ENCODE measurements at places on chromosomes 11 and 22. TPM values are rescaled to one million over a fixed set of nuclear protein-coding genes. Genes with fewer than 3 reads are reported as not detected.

DNA sequence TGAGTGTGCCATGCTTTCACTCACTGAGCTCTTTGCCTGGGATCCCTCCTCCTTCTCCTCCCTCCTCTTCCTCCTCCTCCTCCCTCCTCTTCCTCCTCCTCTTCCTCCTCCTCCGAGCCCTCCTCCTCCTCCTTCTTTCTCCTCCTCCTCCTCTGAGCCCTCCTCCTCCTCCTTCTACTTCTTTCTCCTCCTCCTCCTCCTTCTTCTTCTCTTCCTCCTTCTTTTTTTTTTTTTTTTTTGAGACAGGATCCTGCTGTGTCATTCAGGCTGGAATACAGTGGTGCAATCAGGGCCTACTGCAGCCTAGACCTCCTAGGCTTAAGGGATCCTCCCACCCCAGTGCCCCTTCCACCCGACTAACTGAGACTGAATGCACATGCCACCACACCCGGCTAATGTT lies 62.3 kb downstream of the DEUP1 start:
- no peaks in the 10 kb centered on the region for H3K36me3 ChIP-seq
- H3K4me1 ChIP-seq: no peaks in the 10 kb centered on the region
- no peak overlapping the region for H3K4me3 ChIP-seq
- no peak for DNase-seq

GRCh38 chr11:134583397-134583990 lies 171.5 kb upstream of the B3GAT1 start:
- no peaks in the 10 kb centered on the region for H3K4me1 ChIP-seq
- no peaks in the 10 kb centered on the region for H3K36me3 ChIP-seq
- no peak overlapping the region for H3K27ac ChIP-seq
- H3K4me3 ChIP-seq: no peak overlapping the region
- DNase-seq: no peak
- peaks cover 22% of the 10 kb centered on the region for H3K27me3 ChIP-seq

- peaks cover 4% of the 10 kb centered on the region for H3K27me3 ChIP-seq
- H3K36me3 ChIP-seq: no peaks in the 10 kb centered on the region
- H3K4me1 ChIP-seq: no peaks in the 10 kb centered on the region
- no peak overlapping the region for H3K4me3 ChIP-seq
- H3K27ac ChIP-seq: no peak overlapping the region
- no peak for DNase-seq
Observed at GRCh38 chr22:27183474-27183873, 526.1 kb downstream of the MIAT start.

GRCh38 chr22:21834869-21835268 lies 32.6 kb downstream of the MAPK1 start:
- no peak for DNase-seq
- H3K36me3 ChIP-seq: no peaks in the 10 kb centered on the region
- no peak overlapping the region for H3K27ac ChIP-seq
- H3K4me3 ChIP-seq: no peak overlapping the region
- H3K27me3 ChIP-seq: no peaks in the 10 kb centered on the region
- peaks cover 21% of the 10 kb centered on the region for H3K4me1 ChIP-seq

DNA sequence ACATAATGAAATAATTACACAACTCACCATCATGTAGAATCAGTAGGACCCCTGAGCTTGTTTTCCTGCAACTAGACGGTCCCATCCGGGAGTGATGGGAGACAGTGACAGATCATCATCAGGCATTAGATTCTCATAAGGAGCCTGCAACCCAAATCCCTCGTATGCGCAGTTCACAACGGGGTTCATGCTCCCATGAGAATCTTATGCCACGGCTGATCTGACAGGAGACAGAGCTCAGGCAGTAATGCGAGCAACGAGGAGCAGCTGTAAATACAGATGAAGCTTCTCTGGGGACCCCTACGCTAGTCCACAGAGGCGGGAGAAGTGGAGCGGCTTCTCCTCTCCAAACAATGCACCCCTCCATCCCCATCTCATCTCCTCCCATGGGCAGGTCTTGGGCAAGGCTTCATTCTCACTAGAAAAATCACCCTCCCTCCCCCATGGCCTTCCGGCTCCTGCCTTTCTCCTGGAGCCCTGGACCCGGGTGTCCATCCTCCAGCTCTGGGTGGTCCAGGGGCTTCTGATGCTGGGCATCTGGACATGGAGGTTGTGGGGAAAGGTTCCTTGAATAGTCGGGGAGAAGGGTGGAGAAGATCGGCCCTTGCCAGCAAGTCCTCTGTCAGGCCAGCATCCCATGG lies 16.2 kb upstream of the RAC2 start:
- H3K36me3 ChIP-seq: no peaks in the 10 kb centered on the region
- peaks cover 62% of the 10 kb centered on the region for H3K27me3 ChIP-seq
- no peak overlapping the region for H3K27ac ChIP-seq
- no peak overlapping the region for H3K4me3 ChIP-seq
- DNase-seq: no peak

GRCh38 chr22:38294193-38294592 lies 21.4 kb upstream of the TMEM184B start:
- H3K27ac ChIP-seq: no peak overlapping the region
- no peaks in the 10 kb centered on the region for H3K36me3 ChIP-seq
- no peaks in the 10 kb centered on the region for H3K27me3 ChIP-seq
- H3K4me1 ChIP-seq: no peaks in the 10 kb centered on the region
- no peak for DNase-seq

DNA sequence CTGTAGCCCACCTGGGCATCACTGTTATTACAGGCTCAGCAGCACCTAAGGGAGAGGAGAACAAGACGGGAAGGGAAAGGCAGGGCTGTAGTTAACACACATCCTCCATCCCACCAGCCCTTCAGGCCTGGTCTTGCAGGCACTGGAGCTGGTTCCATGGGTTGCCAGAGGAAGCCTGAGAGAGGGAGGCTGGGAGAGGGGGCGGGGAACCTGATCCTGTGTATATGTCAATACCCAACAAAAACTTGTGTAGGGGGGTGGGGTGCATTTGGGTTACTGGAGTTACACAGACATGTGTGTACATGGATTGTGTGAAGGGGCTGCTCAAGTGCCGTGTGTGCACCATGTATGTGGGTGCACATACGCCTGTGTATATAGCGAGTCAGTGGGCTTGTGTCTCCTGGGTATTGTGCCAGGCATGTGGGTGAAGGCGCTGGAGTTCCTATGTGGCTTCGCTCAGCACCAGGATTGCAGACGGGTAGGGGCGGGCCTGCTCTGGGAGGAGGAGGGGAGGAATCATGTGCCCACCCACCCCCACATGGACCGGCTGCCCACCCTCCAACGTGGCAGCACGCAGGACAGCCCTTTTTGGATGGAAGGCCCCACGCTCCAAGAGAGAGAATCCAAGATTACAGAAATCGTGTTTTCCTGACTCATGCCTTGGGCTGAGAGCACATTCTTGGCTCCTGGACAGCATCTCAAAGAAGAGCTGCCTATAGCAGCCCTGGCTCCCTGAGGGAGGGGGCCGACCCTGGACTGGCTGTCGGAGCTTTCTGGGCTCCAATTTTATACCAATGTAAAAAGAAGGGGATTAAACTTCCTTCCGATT lies 4.2 kb upstream of the SERPINH1 start:
- DNase-seq: peak; percentile 41
- no peaks in the 10 kb centered on the region for H3K36me3 ChIP-seq
- H3K27me3 ChIP-seq: no peaks in the 10 kb centered on the region
- H3K4me3 ChIP-seq: no peak overlapping the region
- peaks cover 33% of the 10 kb centered on the region for H3K4me1 ChIP-seq
- peak overlapping the region; percentile 98 for H3K27ac ChIP-seq

DNA sequence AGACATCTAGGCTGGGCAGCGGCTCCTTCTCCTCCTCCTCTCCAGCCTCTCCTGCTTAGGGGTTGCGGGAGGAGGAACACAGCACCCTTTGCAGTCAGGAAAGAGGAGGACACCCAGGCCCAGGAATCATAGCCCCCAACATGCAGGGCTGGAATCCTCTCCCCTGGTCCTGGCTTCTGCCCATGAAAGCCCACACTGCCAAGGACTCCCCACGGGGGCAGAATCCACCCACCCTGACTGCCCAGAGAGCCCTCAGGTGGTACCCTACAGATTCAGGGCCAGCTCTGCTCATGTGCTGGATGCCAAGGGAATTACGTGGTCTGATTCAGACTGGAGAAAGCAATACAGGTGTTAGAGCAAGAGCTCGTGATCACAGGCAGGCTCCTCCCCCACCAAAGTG lies 4.5 kb downstream of the ESS2 start:
- no peak overlapping the region for H3K4me3 ChIP-seq
- no peaks in the 10 kb centered on the region for H3K36me3 ChIP-seq
- no peaks in the 10 kb centered on the region for H3K27me3 ChIP-seq
- no peak for DNase-seq

DNA sequence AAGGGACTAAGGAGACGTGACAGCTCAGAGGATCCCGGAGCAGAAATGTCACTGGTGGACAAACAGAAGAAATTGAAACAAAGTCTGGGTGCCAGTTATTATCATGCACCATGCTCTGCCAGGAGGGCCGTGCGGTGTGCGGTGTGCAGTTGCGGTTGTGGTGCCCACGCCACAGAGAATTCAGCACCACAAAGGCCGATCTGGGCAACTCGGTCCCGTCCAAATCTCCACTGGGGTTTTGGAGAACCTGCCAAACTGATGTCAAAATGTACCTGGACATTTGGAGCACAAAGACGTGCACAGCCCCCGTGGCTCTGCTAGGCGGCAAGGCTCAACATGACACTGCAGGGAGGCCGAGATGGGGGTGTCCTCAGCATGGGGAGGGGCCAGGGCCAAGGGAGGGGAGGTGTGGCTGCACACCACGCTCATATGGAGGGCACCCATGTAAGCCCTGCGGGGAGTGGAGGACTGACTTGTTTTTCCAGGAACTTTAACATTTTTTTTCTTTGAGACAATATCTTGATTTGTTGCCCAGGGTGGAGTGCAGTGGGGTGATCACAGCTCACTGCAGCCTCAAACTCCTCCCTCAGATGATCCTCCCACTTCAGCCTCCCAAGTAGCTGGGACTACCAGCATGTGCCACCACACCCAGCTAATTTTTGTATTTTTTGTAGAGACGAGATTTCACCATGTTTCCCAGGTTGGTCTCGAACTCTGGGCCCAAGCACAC lies 39.4 kb downstream of the GNB1L start:
- no peaks in the 10 kb centered on the region for H3K27me3 ChIP-seq
- H3K4me1 ChIP-seq: no peaks in the 10 kb centered on the region
- no peaks in the 10 kb centered on the region for H3K36me3 ChIP-seq
- H3K27ac ChIP-seq: no peak overlapping the region
- no peak overlapping the region for H3K4me3 ChIP-seq

- DNase-seq: no peak
- H3K4me3 ChIP-seq: no peak overlapping the region
- H3K27ac ChIP-seq: no peak overlapping the region
- H3K4me1 ChIP-seq: no peaks in the 10 kb centered on the region
Observed at GRCh38 chr11:14021738-14022137, 59.2 kb downstream of the SPON1 start.

DNA sequence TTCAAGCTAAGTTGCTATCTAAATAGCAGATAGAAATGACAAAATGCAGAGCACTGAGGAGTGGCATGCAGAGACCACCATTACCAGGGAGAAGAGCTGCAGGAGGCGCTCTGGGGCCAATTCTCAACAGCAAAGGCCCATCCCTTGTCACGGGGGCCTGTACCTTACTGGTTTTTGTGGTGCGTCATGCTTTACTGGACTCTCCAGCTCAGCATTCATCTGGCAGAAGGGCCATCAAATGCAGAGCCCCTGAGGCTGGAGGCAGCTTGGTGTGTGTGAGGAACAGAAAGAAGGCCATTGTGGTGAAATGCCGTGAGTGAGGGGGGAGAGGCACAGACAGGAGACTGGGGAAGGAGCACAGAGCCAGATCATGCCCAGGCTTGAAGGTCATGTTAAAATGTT lies 56.5 kb upstream of the NAV2 start:
- no peak for DNase-seq
- H3K27me3 ChIP-seq: no peaks in the 10 kb centered on the region
- H3K36me3 ChIP-seq: no peaks in the 10 kb centered on the region

DNA sequence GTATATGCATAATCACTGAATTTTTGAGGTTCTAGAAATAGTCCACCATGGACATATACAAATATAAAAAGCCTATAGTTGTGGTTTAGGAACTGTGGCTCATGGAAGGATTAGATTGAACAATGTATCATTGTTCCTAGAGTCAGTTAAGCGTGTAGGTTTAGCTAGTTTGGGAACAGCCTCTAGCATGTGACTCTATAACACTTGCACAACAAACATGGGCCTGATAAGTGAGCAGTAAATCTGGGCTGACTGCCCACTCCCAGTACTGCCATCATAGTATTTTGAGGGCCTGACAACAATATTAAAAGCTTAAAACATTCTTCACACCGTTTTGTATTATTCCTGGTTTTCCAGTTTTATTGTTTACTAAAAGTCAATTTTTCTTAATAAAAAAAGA lies 47.0 kb downstream of the YAP1 start:
- H3K4me3 ChIP-seq: no peak overlapping the region
- peaks cover 36% of the 10 kb centered on the region for H3K4me1 ChIP-seq
- H3K27ac ChIP-seq: peak overlapping the region; percentile 33
- DNase-seq: peak; percentile 72
- no peaks in the 10 kb centered on the region for H3K27me3 ChIP-seq

- H3K27ac ChIP-seq: no peak overlapping the region
- peaks cover 11% of the 10 kb centered on the region for H3K4me1 ChIP-seq
- no peaks in the 10 kb centered on the region for H3K36me3 ChIP-seq
- DNase-seq: no peak
Observed at GRCh38 chr22:29788339-29789279, 21.4 kb downstream of the UQCR10 start.

DNA sequence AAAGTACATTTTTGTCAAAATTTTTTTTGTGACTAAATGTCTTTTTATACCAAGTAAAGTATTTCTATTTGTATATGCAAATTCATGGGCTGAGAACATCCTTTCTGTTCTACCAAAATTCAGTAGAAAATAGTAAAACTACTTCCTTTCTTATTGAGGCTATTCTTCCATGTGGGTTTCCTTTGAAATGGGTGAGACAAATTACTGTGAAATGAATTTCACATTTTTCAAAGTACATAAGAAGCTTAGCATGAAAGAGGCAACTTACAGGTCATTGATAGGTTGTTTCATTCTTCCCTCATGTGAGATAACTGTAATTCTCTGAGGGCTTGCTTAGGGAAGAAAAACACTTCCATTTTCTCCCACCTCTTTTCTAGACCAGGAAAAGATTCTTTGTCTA lies 1.0 kb upstream of the OR6X1 start:
- DNase-seq: no peak
- H3K4me3 ChIP-seq: no peak overlapping the region
- H3K27me3 ChIP-seq: no peaks in the 10 kb centered on the region
- no peaks in the 10 kb centered on the region for H3K4me1 ChIP-seq

GRCh38 chr22:36912694-36913426 lies 568 bp upstream of the CSF2RB start:
- no peaks in the 10 kb centered on the region for H3K27me3 ChIP-seq
- H3K27ac ChIP-seq: peak overlapping the region; percentile 73
- no peak for DNase-seq
- no peaks in the 10 kb centered on the region for H3K36me3 ChIP-seq
- H3K4me1 ChIP-seq: no peaks in the 10 kb centered on the region

PEX16 gene
- total RNA-seq: 111 TPM

ARHGAP8 gene
- 28.6 TPM for total RNA-seq

OR10A2 gene
- total RNA-seq: not detected

CEND1 gene
- 0.79 TPM for total RNA-seq

C1QTNF5 gene
- 14.3 TPM for total RNA-seq

Data from transverse colon (tissue), 4 donors.